ENCODE measurements at places on chromosomes 3 and 15.

DNA sequence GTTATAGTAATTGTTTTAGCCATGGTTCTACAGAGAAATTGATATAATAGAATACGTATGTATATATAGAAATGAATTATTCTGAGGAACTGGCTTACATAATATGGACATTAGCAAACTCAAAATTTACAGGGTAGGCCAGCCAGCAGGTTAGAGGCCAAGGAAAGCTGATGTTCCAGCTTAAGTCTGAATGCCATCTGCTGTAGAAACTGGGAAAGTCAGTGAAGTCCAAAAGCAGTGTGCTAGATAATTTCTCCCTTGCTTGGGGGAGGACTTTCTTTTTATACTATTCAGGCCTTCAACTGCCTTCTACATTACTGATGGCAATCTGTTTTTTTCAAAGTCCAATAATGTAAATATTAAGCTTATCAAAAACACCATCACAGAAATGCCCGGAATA lies 1174.7 kb downstream of the ZPLD1 start:
- no peak for DNase-seq

DNA sequence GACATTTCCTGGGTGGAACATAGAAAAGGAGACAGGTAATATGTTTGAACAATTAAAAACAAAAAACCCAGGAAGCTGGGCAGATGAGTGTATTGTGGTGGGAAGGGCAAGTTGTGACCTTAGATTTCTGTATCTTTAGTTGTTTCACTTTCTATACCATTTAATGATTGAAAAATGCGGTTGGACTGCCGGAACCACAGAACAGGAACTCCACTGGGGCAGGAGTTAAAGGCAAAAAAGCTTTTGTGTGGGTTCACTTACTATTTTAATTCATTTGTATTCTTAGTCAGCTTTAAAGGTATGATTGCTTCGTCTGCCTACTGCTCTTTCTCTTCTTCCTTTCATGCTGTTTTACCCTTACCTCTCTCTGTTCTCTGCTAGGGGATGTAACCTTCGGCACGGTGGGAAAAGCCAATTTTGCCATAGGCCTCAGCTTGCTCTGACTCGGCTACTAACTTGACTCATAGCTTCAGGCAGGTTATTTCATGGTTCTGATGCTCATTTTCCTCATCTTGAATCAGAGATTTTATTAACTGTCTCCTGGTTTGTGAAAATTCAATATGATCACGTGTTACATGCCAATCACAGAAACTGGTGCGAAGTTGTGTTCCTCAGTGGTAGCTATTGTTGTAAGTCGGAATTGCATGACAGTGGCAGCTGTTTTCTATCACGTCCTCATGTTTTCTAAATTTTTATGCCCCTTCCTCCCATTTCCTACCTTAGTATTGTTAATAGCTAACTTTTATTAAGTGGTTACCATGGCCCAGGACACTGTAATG lies 1.6 kb upstream of the MCTP2 start:
- peak; percentile 30 for DNase-seq

DNA sequence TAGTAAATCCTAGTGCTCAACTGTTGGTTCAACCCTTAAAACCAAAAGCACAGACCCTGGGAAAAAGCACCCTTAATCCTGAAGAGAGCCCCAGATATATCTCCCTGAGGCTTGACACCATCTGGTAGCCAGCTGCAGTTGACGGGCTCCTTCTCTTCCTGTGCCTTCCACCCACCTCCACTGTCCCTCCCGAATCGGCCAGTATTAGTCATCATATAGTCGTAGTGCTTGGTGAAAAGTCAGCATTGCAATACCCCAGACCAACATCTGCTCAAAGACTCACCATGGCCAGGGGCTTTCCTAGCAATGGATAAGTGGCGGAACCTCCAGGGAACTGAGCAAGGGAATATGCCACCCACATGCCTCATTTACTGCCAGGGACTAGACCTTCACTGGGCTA lies 125.6 kb upstream of the CRBN start:
- DNase-seq: no peak

- DNase-seq: no peak
These were observed 18.0 kb upstream of the DIS3L start for GRCh38 chr15:66275352-66275751.

DNA sequence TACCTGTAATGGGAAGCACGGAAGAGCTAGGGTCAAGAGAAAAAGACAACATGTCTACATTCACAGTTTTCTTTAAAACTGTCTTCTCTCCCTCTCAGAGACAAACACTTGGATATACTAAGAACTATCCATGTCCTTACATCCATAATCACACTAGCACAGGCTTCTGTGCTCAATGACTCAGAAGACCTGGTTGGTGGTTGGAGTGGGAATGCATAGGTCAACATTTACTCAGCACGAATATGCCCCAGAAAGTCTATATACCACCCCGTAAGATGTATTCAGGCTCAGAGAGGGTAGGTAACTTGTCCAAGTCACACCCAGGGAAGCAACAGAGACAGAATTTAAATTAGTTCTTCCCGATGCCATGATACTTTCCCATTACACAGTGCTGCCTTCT lies 891.1 kb downstream of the TUSC7 start:
- no peak for DNase-seq

- DNase-seq: no peak
These were observed 2.4 kb downstream of the SLCO3A1 start for GRCh38 chr15:91855684-91856489.

DNA sequence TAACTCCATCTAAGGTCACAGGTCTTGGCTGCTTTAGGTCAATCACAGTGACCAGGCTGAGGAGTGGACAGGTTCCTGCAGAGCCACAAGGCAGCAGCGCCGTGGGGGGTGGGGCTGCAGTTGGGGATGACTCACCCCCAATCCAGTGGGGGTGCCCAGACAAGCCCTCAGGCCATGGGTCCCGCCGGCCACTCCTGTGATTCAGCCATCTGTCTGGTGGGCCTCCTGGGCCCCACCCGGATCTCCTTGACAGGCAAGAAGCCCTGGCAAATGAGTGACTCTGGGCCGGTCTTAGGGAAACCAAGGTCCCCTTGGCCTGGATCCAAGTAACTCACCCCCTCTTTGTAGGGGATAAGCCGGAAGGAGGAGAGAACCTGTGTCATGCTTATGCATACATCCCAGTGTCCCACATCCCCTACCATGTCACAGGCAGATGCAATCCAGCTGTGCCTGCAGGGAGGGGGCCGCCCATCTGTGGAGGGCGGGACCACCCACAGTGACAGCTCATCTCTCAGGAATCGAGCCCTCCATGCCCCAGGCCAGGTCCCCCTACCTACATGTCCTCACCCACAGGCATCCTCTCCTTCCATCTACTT lies 495 bp upstream of the COL7A1 start:
- no peak for DNase-seq

GRCh38 chr3:52346623-52347530 lies 30.8 kb downstream of the DNAH1 start:
- DNase-seq: no peak

DNA sequence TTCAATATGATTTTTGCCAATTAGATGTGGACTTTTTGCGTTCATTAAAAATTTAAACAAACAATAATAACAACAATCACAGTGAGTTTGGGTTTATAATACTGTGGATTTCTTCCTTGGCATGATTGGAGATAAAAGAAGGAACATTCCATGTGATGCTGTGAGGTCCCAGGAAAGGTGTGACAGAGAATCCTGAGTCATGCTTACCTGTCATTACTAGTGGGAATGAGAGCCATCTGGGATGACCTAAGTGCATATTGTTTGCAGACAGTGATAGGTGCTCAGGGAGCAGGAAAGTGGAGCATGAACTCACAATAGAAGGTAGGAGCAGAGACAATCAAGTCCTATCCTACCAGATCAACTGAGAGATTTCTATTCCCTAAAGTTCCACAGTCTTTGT lies 766.5 kb upstream of the CFAP20DC start:
- DNase-seq: no peak

GRCh38 chr15:61907753-61908086 lies 152.5 kb downstream of the VPS13C start:
- DNase-seq: no peak

- no peak for DNase-seq
These were observed 158.4 kb upstream of the CHRNA7 start for GRCh38 chr15:31871887-31872281.

GRCh38 chr3:152127058-152127457 lies 141.7 kb upstream of the MBNL1 start:
- DNase-seq: no peak

GRCh38 chr3:126208182-126208581 lies 27.8 kb upstream of the ALDH1L1 start:
- no peak for DNase-seq
